ENCODE measurements at places on chromosomes 11 and 22.

- DNase-seq: no peak
Observed at GRCh38 chr22:32820131-32821119, 18.9 kb downstream of the TIMP3 start.

DNA sequence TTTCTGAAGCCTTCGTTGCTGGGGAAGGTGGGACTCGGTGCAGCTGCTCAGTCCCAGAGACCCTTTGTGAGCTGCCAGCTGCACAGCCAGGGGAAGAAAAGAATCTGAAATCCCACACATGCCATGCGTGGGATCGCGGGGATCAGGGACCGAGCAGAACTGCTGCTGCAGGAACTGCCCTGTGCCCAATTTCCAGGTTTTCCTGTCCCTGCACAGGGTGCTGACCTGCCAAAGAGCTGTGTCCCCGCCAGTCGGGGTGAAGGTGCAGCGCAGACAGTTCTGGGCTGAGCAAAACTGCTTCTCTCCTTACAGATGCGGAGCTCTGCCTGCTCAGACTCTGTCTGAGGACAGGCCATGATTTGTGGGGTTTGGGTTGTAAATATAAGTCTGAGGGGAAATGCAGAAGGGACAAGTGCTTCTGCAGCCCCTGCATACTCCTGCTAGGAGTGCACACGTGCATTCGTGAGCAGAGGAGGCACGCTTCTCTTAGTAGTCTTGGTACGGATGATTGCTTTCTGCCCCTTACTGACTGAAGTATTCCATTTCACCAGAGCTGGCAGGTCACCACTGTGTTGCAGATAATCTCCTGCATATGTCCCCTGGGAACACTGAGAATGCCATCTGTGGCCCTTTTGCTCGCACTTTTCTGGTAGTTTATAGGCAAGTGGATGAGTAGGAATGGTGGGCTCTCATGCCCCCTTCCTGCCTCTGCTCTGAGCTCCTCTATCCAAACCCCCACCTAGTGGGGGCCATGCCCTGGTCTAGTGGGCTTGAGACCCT, 141.4 kb downstream of the PARVA start:
- DNase-seq: no peak

GRCh38 chr22:26979294-26979693, 321.9 kb downstream of the MIAT start:
- no peak for DNase-seq

DNA sequence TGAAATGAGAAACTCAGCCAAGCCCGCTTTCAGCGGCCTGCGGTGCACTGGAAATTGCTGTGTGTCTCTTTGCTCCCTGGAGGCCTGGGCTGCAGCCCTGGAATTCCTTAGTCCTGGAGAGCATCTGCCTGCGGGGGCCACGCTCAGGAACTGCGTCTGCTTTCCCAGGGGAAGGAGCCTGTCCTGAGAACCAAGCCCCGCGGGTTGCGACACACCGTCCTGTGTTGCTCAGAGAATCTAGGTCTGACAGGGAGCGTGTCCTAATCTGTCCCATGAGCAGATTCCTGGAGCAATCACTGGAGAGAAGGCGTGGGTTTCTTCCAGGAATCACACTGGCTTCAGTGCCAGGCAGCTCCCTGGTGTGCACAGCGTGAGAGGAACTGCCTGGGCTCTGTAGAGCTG, 708.1 kb downstream of the BRD1 start:
- no peak for DNase-seq

GRCh38 chr22:38697425-38698089, 3.2 kb downstream of the JOSD1 start:
- DNase-seq: no peak

DNA sequence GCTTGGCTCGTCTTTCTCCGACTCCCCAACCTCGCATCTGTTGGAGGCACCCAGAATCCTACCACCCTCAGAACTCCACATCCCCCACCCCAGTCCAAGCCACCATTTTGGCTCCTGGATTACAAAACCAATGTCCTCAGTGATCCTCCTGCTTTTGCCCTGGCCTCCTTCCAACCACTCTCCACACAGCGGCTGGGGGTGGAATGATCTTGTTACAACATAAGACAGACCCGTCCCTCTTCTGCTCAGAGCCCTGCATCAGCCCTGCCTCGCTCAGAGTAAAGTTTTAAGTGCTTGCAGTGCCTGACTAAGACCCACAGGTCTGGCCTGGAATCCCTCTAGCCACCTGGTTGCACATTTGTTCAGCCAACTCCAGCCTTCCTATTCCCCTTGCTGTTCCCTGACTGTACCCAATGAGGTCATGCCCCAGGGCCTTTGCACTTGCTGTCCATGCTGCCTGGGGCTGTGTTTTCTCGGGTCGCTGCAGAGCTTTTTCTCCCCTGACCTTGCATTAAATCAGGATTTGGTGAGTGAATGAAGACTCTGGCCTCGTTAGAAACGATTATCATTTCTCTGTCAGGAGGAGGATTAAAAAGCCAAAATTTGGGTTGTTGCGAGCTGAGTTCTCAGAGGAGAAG, 67.3 kb downstream of the IGF2 start:
- DNase-seq: no peak

DNA sequence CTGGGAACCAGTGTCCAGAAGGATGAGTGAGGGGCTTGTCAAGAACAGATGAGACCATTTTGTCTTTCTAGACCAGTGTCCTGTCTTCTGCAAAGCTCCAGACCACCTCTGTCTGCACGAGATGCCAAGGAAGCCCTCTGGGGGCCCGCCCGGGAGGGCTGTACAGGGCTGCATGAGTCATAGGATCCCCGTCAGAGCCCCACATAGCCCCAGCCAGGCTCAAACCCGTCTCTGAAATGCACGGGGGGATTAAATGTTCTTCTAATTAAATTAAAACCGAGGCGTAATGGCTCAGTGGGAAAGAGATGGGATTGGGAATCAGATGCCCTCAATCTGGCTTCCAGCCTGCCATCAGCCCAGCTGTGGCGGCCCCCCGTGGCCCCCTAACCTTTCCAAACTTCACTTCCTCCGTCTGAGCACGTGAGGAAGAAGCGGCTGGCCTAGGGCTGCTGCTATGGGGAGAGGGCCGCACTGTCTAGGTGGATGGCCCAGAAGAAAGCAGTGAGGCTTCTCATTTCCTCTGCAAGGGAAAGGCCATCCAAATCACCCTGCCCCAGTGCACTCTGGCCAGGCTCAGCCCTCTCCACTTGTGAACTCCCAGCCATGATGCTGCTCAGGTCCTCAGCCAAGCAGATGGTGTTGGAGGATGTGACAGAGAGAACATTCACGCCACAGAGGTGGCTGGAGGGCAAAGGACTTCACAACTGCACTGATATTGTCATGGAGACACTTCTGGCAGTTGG, 32.8 kb downstream of the KCNQ1OT1 start:
- DNase-seq: no peak

DNA sequence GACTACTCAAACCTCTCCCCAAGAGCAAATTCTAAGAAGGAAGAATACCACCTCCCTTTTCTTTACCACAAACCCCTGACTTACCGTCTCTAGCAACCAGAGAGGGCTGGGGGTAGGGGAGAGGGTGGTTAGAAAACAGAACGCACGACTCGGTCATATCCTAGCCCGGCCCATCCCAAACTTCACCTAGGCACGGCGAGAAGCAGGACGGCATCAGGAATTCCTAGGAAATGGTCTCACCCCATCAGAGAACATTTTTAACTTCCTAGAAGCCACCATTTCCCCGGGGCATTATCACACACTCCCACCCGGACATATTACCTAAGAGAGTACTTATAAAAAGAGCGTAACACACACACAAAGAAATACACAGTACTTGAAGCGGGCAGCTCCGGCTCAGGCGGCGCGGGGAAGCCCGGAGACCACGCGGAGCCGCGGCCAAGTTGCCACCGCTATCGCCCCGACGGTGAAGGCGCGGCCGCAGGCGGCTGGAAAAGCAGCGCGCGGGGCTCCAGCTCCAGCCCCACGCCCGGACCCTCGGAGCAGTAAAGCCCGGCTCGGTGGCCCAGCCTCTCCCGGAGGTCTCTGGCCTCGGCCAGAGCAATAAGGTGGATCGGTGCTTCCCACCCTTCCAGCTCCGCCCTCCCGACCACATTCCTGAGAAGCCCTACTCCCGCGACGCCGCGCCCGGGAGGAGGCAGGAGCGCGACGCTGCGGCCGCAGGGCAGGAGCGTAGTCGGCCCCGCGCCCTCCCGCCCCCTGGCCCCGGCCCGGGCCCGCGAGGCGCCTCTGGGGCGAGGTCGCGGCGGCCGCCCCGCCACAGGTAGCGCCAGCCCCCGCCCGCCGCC, 878 bp downstream of the RRAS2 start:
- DNase-seq: peak; percentile 60

- DNase-seq: peak; percentile 67
Observed at GRCh38 chr22:29780748-29781676, 13.8 kb downstream of the UQCR10 start.

- DNase-seq: no peak
Observed at GRCh38 chr11:130475426-130476053, 27.1 kb downstream of the ADAMTS15 start.

DNA sequence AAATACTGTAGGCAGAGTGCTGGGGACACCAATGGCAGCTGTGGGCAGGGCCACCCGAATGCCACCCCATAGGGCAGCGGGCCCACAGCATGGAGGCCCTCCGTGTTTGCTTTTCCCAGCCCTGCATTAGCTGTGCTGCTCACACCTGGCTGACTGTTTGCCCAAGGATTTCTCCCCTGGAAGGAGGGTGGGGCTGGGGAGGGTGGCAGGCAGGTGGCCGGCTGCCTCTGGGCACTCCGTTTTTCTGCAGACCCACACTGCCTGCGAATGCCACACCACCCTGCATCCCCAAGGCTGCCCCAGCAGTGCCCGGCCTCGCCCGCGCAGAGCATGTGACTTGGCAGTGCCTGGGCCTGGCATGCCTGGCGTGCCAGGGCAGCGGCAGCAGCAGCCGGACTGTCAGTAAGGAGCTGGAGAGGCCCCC, 19.6 kb downstream of the DAGLA start:
- peak; percentile 46 for DNase-seq

- DNase-seq: no peak
Observed at GRCh38 chr22:27440304-27440865, 361.2 kb downstream of the MN1 start.

- DNase-seq: no peak
Observed at GRCh38 chr11:122391049-122391448, 264.5 kb upstream of the UBASH3B start.

DNA sequence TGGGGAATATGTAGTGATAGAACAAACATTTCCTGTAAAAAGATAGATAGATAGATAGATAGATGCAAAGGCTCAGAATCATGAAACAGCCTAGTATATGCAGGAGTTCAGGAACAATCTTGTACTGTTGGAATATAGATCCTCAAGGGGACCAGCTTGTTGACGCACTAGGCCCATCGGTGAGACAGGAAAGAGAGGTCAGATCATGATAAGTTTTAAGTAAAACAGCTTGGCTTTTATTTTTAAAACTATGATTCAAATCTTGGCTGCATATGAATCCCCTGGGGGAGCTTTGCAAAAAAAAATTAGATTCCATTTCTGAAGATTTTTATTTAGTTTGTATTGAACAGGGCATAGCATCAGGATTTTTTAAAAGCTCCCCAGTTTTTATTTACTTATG, 185.8 kb downstream of the TRPC6 start:
- DNase-seq: no peak

- peak; percentile 75 for DNase-seq
Observed at GRCh38 chr11:101870510-101870909, 44.3 kb upstream of the CEP126 start.

GRCh38 chr11:38530226-38530625, 1932.2 kb upstream of the RAG2 start:
- no peak for DNase-seq

DNA sequence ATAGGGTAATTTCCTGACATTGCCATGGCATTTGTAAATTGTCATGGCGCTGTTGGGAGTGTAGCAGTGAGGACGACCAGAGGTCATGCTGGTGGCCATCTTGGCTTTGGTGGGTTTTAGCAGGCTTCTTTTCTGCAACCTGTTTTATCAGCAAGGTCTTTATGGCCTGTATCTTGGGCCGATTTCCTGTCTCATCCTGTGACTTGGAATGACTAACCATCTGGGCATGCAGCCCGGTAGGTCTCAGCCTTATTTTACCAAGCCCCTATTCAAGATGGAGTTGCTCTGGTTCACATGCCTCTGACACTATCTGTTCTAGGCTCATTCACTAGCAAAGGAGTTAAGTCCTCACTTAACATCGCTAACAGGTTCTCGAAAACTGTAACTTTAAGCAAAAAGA, 1374.2 kb downstream of the FAM181B start:
- DNase-seq: no peak

GRCh38 chr11:18936002-18936673, 3.1 kb downstream of the MRGPRX1 start:
- no peak for DNase-seq

DNA sequence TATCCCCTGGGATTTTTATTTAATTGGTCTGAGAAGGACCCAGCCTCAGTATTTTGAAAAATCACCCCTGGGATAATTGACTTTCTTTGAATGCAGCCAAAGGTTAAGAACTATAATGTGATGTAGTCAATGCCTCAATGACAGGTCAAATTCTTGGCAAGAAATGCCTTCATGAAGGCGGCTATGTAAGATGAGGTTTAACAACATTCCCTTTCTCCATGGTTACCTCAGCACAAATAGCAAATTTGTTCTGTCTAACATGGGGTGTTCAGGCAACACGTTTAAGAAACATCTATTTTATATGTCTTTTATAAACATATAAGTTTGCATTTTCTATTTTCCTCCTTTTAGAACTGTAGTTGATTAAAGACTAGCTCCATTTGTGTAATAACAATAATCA, 5.3 kb downstream of the SLN start:
- no peak for DNase-seq

DNA sequence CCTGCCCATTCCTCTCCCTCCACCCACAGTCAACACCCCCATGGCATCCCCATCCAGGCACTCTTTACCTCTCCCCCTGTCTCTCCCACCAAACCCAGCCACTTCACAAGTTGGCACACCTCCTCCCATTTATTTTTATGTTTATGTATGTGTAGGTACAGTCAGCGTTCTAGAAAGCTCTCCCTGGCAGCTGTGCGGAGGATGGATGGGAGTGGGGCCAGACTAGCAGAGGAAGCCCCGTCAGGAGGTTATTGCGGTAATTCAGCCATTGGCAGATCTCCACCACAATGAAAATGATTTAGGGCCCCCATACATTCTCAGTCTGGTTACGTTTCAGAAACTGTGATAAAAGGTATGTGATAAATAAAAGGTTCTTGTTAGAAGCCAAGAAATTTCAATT, 51.3 kb downstream of the BTG4 start:
- DNase-seq: no peak

GRCh38 chr11:3671334-3672254, at the start of gene CHRNA10:
Gene CHRNA10, minus strand, starts transcription at chr11:3671384. Its CDS starts 72 bp downstream, at chr11:3671312.
- no peak for DNase-seq

Data from RWPE1 (cell line).